ENCODE measurements at places on chromosomes 1 and 21. TPM values are rescaled to one million over a fixed set of nuclear protein-coding genes. Genes with fewer than 3 reads are reported as not detected.

S100A8 gene
- not detected for total RNA-seq

TMEM39B gene
- 19.1 TPM for total RNA-seq

- DNase-seq = no peak
These were observed 3.5 kb downstream of the ARPC5 start for GRCh38 chr1:183632114-183632513.

DNA sequence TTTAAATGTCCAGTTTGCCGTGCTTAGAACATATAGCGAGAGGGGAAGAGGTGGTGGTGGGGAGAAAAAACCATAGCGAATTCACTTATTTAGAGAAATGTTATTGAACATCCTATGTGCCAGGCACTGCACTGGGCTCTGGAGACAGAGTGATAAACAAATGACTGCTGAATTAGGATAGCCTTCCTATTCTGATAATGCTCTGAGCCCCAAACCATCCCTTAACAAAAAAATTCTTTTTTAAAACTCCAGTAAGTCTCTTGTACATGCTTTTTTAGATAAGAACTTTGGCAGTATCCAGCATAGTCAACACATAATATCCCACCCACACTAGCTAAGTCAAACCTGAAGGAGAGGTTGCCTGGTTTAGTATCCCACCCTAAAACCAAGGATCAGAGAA, 8.5 kb downstream of the SZT2 start:
- no peak for DNase-seq

DNA sequence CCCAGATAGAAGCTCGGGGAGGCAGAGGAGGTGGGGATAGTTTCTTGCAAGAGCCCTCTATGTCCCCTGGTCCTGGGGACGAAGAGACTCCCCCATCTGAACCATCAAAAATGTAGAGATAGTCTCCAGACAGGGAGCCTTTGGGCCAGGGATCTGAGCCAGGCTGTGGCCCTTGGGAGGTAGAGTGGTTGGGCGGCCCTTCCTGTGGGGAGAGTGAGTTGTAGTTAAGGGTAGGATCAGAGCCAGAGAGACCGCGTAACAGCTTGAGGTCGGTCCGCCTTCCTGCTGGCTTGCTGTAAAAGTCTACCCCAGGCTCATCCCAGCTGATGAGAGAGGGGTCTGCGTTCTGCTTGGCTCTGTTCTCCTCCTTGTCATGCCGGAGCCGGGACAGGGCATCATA, 25.3 kb downstream of the PIK3C2B start:
- DNase-seq = no peak
